NCI-H446 treated with DMSO at 0.1 percent for 48 hours (cell line): ENCODE measurements at places on chromosomes 11 and 22.

DNA sequence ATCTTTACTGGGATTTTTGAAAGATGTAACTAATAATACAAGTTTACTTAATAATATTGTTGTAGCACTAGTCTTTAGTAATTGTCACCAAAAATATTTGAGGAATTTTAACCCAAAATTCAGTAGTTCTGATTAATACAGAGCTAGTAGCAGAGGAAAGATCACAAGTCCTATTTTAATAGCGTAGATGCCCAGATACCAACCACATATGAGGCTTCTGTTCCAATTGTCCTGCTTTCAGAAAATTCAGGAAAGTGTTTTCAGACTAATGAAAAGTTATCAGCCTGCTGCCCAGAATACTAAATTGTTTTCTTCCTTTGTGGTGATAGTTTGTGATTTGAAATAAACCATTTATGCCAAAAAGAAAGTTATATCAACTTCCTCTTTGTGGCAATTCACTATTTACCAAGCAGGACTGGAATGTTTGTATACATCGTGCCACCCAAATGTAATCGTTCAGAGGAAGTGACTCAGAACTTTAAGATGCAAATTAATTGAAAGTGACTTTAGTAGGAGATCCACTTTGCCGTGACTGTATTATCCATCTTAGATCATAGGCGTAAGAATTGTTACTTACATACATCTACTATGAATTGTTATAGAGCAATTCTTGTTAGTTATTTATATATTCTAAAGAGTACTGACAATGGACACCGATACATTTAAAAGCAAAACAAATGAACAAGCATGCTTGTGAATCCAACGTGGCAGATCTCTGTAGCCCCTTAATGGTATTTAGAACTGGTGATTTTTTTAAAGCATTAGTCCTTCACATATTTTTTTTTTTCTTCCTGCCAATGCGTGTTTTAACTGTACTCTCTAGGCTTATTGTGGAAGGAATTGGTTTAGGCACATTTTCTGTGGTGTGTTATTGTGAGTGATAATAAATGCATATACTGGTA lies 231.0 kb downstream of the DDX10 start:
- no peak for DNase-seq

GRCh38 chr22:20777420-20778177 lies 3.7 kb downstream of the SERPIND1 start:
- no peak for DNase-seq

- no peak for DNase-seq
Measured at GRCh38 chr11:36328966-36329673, 33.0 kb downstream of the PRR5L start.

DNA sequence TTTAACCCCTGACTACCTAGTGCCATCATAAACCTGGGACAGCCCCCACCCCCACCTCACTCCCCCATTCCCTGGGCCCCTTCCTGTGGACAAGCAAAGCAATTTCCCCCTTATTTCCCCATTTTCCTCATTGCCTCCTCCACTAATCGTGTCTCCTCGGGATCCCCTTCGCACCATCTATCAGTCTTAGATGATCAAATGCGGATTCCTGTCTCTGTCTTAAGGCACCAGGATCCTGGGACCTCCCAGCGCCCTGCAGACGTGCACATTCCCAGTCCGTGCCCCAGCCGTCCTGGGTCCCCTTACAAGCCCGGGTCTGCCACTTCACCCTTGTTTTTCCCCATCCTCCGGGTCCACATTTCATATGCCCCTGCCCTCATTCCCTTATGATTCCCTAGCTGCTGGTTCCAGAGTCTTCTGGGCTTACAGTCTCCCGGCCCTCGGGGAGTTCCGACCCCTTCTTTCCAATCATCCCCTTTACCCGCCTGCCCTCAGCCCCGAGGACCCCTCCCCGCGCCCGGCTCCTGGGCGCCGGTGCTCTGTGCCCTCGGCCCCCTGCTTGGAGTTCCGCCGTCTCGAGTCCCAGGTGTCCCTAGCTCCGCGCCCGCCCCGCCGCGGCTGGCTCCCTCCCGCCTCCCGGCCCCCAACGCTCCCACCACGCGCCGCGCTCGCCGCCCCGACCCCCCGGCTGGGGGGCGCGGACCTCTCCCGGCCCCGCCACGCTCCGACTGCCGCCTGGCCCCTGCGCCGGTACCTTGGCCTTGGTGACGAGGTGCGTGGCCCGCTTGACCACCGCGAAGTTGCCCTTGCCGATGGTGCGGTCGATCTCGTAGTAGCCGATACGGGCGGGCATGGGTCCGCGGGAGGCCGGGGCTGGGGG lies 599 bp downstream of the SIK3 start:
- no peak for DNase-seq

- DNase-seq: peak; percentile 78
Measured at GRCh38 chr11:57163160-57163868, 18.4 kb upstream of the LRRC55 start.

DNA sequence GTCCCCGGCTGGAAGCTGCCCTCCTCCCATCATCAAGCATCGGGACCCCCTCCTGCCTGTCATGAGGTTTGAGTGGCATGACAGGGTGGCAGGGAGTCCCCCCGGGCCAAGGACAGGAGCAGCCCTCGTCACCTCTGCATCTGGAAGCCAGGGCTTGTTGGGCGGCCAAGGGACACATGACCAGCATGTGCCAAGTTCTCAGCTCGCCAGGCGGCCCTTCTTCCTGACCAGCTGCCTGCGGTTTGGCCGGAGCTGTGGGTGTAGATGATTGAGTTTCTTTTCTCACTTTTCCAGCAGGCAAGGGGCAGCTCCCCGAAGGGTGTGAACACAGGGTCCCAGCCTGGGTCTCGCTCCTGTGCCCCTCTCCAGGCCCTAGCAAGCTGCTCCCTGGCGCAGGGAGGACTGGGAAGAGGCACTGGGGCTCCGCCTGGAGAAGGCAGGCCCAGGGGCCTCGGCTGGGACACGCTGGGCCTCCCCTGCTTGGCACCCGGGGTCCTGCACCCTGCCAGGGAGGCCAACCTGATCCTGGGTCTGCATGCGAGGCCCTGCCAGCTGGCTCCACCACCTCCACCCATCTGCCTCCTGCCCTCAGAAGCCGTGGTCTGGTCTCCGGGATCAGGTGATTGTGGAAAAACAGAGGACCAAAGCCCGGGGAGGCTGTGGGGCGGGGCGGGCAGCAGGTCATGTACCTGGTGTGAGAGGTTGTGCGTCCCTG lies 13.4 kb downstream of the ARHGAP8 start:
- no peak for DNase-seq

DNA sequence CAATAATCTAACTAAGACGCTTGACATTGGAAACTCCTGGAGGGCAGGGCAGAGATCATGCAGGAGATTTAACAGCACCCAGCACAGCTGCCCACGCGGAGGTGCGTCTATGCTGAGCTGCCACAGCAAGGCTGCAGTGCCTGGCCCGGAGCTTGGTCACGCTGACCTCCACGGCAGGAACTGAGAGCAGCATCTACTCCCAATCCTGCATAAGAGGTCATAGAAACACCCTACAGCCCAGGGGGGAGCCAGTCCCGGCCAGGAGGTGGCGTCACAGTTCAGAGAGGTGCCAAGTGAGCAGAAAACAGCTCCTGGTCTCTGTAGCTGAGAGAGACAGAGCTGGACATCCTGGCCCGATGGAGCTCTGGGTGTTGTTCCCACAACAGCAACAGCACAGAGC lies 121.1 kb upstream of the TMEM45B start:
- DNase-seq: no peak

GRCh38 chr11:69514771-69515170 lies 33.3 kb downstream of the LINC01488 start:
- no peak for DNase-seq

DNA sequence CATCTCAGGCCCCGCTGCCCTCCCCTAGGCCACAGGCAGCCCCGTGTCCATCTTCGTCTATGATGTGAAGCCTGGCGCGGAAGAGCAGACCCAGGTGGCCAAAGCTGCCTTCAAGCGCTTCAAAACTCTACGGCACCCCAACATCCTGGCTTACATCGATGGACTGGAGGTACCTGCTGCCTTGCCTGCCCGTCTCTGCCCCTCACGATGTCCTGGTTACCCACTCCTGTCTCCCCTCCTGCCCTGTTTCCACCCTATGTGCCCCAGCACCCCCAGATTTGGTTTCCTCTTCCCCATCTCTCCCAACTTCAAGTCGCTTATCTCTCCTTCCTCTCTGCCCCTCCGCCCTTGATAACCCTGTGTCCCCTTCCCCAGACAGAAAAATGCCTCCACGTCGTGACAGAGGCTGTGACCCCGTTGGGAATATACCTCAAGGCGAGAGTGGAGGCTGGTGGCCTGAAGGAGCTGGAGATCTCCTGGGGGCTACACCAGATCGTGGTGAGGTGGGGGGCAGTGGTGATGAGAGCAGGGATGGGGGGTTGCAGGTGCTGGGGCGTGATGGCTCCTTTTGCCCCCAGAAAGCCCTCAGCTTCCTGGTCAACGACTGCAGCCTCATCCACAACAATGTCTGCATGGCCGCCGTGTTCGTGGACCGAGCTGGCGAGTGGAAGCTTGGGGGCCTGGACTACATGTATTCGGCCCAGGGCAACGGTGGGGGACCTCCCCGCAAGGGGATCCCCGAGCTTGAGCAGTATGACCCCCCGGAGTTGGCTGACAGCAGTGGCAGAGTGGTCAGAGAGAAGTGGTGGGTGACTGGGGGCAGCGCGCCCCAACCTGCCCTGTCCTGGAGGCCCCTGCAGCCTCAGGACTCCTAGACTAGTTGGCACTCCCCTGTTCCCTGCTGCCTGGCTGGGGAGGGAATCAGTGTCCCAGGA lies 930 bp downstream of the SCYL1 start:
- no peak for DNase-seq

DNA sequence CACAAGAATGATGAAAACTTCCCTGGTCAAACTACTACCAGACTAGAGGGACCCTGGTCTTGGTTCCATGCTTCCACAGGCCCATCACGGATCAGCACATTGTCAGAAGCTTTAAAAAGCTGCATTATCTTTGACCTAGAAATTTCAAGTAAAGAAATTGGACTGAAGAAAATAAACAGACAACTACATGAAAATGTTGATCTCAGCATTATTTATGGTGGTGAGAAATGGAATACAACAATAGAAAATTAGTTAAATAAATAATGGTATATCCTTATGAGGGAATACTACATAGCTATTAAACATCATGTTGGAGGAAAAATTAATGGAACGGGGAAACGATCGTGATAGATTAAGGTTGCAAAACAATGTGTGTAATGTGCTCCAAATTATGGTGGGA lies 13.7 kb downstream of the TENM4 start:
- DNase-seq: no peak

GRCh38 chr11:46560300-46560991 lies 33.4 kb downstream of the AMBRA1 start:
- DNase-seq: no peak

DNA sequence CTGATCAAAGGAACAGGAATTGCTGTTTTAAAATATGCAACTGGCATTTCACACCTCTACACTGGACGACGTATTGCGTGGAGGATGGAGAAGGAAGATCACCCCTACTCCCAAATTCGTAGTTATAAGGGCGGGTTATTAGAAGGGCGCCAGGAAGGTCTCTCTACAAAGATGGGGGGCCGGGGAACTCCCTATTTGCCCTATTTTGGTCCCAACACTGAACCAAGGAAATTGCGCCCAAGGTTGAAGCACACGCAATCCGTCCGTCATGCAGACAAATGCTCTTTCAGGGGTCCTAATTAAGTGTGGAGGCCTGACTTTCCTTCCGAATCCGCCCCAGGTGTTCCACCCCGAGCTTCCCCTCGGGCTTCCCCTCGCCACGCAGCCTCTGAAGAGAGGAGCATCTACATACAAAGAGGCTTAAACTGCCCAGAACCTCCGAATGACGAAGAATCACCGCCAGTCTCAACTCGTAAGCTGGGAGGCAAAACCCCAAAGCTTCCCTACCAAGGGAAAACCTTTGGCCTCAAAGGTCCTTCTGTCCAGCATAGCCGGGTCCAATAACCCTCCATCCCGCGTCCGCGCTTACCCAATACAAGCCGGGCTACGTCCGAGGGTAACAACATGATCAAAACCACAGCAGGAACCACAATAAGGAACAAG lies 396 bp downstream of the NPAT start:
- DNase-seq: no peak

- DNase-seq: no peak
Measured at GRCh38 chr11:65432100-65432650, 9.6 kb downstream of the NEAT1 start.

DNA sequence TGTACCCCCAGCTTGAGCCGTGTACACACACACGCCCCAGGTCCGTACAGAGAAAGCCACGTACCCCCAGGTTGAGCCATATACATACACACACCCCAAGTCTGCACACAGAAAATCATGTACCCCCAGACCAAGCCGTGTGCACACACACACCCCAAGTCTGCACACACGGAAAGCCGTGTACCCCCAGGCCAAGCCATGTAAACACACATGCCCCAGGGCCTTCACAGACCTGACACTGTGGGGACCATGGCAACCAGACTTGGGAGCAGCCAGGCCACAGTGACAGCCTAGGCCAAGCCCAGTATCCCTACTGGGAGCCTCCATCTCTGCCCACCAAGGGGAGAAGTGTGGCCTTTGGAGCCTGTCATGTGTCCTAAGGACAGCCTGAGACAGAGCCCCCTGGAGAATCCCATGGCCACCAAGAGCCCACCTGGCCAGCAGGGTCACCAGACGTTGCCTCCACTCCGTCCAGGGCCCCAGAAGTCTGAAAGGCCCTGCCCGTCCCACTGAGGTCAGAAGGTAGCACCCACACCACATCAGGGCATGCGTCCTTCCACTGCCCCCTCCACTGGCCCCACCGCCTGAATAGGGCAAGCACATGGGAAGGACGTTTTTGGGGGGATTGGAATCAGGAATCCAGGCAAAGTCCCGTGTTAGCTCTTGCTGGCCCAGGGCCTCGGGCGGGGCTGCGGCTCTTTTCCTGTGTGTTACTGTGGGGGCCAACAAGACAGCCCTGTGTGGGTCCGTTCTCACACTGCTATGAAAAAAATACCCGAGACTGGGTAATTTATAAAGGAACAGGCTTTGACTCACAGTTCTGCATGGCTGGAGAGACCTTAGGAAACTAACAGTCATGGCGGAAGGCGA lies 636.7 kb downstream of the TBC1D22A start:
- DNase-seq: no peak
